ENCODE measurements at places on chromosomes 4 and X. TPM values are rescaled to one million over a fixed set of nuclear protein-coding genes. Genes with fewer than 3 reads are reported as not detected.

Gene GAGE1
- total RNA-seq = 0.49 TPM

Gene MYOZ2
- total RNA-seq = 0.32 TPM

Gene ENPEP
- total RNA-seq = 1.8 TPM

Gene GAGE12C
- not detected for total RNA-seq

Gene STAP1
- total RNA-seq = 0.75 TPM

Gene UGT2B10
- 10.2 TPM for total RNA-seq

Gene GAB3
- total RNA-seq = 4.6 TPM

Gene ARR3
- not detected for total RNA-seq

Gene TRIM61
- total RNA-seq = 2.8 TPM

Gene HHIP
- 9.5 TPM for total RNA-seq

Gene PDCL2
- total RNA-seq = not detected

Gene SPATA4
- total RNA-seq = 0.29 TPM

Gene BEX4
- 41.9 TPM for total RNA-seq

Gene MAOA
- 126 TPM for total RNA-seq

Gene FHL1
- total RNA-seq = 381 TPM

Gene FAT4
- 16.7 TPM for total RNA-seq

Gene WWC2
- total RNA-seq = 27.1 TPM

Gene ARMCX4
- total RNA-seq = 12.7 TPM

Gene ASB9
- 2.9 TPM for total RNA-seq

Gene KCTD8
- 0.86 TPM for total RNA-seq
